ENCODE measurements at places on chromosomes 2 and 18.

- peak; percentile 59 for DNase-seq
These were observed 151.6 kb downstream of the CSRNP3 start for GRCh38 chr2:165621086-165621560.

GRCh38 chr2:235716875-235717496, 223.1 kb downstream of the AGAP1 start:
- no peak for DNase-seq

GRCh38 chr2:224209555-224210285, 170.6 kb upstream of the SERPINE2 start:
- DNase-seq = no peak

DNA sequence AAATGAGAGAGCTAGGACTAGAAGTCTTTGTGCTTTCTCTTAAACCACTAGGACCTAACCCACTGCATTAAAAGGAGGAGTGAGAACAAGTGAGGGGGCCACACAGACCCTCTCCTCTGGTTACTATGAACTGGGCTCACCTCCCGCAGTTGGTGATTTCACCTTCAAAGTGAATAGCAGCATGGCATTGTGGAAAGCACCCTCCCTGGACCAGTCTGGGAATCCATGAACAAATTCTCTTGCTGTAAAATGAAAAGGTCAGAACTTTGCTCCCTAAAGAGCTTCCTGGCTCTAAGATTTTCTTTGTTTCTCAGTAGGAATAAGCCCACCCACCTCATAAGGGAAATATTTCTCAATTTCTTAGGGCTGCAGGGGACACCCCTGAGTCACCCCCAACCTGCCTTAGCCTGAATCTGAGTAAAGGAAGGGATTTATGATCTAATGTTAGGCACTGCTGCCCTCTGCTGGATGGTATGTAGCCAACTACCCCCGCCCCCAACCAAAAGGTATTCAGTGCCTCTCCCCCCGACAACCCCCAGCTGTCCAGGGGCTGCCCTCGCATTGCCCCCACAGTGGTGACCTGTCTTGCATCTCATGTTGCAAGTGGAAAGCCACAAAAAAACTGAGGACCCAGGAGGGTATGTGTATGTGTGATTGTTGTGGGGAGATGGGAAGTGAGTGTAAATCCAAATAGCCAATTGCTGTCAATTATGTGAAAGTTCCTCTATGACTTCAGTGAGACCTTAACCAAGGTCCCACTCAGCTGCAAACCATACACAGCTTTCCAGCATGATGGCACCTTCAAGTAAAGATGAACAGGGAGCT, 230.9 kb upstream of the SLC14A2 start:
- peak; percentile 57 for DNase-seq

- peak; percentile 61 for DNase-seq
These were observed 1.6 kb upstream of the LPIN1 start for GRCh38 chr2:11744631-11745394.

- no peak for DNase-seq
These were observed 193.8 kb upstream of the MMADHC start for GRCh38 chr2:149781263-149781808.

DNA sequence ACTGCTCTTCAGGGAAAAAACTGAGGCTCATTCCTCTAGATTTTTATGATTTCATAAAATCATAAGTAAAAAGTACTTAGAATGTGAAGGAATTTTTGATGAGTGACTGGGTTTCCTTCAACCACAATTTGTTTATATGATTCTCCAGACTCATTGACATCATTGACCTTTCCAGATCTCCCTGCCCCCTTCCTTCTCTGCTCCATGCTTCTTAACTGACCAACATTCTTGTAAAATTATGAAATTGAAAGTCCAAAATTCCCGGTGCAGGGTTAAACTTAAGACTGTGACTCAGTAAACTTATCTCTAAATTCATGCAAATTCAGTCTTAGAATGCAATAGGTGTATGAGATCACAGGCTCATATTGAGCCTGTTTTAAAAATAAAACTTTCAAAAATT, 648.9 kb downstream of the TDRD15 start:
- peak; percentile 27 for DNase-seq

DNA sequence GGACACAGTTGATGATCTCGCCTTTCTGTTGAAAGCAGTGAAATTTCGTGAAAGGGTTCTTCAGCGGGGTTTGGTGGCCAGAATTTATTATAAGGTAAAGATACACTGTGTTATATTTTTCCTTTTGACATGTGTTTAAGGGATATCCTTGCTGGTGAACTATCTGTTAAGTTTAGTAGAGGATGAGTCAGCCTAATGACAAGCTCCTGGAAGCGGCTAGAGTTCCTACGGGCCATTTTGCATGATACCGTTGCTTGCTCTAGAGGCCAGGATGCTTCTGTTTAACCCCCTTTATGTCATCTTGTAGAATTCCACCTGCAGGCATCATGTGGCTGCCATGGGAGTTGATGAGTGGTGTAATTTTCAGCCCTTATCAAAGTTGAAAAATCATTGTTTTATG, 124.8 kb upstream of the BCL2L11 start:
- peak; percentile 10 for DNase-seq

DNA sequence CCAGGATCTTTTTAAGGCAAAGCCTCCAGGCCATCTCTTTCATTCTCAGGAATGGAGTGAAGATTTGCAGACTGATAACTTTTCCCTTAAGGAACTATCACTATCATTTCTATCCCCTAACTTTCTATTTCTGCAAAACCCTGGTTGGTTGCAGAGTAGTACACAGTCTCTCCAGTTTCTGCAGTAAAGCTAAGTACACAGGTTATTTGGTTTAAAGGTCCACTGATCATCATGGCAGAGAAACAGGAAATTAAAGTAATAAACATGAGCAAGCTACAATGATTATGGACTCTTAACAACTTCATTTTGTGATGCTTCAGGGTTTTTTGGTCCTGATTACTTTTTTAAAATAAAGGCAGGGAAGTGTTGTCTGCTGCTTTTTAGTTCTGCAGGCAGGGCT, 890.0 kb upstream of the DDX18 start:
- DNase-seq = no peak

- peak; percentile 77 for DNase-seq
These were observed 160.0 kb downstream of the DNAH6 start for GRCh38 chr2:84676295-84676694.

DNA sequence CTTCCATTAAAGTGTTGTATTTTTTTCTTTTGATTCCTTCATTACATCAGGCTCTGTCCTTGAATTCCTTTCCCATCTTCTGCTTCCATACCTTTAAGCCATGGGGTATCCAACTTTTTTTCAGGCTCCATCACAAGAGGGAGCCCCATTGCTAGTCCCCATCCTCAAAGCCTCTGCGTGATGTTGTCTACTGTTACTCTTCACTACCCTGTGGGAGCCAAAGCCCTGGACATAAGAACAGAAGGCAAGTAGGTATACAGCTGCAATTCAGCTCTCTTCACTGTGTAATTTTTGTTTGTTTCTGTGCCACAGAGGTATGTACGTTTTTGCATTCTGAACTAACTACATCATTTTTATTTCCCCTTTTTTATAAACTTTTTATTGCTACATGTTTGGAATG, 36.6 kb upstream of the CCNYL1 start:
- DNase-seq = no peak

- no peak for DNase-seq
These were observed 11.8 kb downstream of the RASGRP3 start for GRCh38 chr2:33488178-33488690.

DNA sequence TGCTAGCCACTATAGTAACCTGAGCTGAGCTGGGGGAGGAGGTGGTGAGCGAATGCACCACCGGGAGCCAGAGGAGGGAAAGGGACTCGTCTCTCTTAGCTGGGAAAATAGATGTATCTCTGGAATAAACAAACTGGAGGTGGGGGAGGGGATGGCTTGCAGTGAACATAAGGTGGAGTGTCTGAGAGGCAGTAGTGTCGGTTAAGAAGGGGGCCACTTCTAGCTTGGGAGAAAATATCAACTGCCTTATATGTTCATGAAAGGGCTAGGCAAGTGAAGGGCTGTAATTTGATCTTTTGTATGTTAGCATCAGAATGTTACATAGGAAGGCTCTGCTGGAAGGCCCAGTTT, 2.2 kb downstream of the SETBP1 start:
- peak; percentile 16 for DNase-seq

DNA sequence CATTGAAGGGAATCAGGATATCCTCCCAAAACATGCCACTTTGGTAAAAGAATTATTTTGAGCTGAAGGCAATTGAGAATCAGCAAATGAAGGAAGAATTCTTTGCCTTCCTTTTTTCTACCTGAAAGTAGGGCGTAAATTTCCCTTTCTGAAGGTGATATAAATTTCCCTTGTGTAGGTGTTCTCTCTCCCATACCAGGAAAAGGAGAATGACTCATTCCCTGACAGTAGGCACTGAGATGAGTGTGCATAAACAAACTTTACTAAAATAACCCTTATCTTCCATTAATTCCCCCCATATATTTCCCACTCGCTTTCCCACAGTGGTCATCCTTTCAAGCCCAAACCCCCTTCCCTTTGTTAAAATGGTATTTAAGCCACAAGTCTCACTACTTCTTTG, 1339.0 kb downstream of the LRP1B start:
- DNase-seq = no peak

- DNase-seq = no peak
These were observed 179.7 kb downstream of the GPD2 start for GRCh38 chr2:156615836-156616322.
